ENCODE measurements at places on chromosomes 7 and 10.

- no peak for DNase-seq
- H3K27ac ChIP-seq = no peak overlapping the region
- H3K27me3 ChIP-seq = no peaks in the 10 kb centered on the region
- no peaks in the 10 kb centered on the region for H3K36me3 ChIP-seq
These were observed 106.1 kb upstream of the RSU1 start for GRCh38 chr10:16923309-16923708.

DNA sequence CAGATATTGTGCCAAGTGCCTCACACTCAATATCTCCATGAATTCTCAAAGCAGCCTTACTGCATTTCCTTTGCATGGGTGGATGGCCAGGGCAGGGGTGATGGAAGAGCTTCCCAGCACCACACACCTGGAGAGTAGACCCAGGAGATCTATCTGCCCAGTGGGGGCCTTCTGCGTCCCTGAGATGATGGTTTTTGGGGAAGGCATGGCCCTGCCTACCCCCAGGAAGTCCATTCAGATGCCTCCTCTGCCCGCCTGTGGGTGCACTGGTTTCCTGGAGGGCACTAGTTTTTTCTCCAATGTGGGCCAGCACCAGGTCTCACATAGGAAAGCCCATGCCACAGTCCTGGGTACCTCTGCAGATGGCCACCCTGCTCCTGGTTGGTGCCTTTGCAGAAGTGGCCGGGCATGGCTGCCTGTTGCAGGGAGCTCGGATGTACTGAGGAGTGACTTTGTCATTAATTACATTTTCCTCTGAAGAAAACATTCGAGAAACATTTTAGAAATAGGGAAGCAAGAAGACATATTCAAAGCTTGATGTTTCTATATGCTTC is 28.2 kb upstream of the ZNF488 start:
- DNase-seq = no peak
- H3K27ac ChIP-seq = peak overlapping the region; percentile 15
- no peaks in the 10 kb centered on the region for H3K36me3 ChIP-seq
- no peaks in the 10 kb centered on the region for H3K27me3 ChIP-seq

DNA sequence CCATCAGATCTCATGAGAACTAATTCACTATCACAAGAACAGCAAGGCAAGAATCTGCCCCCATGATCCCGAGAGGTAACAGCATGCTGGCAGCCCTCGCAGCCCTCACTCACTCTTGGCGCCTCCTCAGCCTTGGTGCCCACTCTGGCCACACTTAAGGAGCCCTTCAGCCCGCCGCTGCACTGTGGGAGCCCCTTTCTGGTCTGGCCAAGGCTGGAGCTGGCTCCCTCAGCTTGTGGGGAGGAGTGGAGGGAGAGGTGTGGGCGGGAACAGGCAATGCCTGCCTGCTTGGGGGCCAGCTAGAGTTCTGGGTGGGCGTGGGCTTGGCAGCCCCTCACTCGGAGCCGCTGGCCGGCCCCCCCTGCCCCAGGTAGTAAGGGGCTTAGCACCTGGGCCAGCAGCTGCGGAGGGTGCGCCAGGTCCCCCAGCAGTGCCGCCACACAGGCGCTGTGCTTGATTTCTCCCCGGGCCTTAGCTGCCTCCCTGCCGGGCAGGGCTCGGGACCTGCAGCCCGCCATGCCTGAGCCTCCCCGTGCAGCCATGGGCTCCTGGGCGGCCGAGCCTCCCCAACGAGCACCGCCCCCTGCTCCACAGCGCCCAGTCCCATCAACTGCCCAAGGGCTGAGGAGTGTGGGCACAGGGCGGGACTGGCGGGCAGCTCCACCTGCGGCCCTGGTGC is 24.0 kb upstream of the ZNF438 start:
- H3K4me3 ChIP-seq = no peak overlapping the region
- no peaks in the 10 kb centered on the region for H3K4me1 ChIP-seq
- no peaks in the 10 kb centered on the region for H3K36me3 ChIP-seq
- no peaks in the 10 kb centered on the region for H3K27me3 ChIP-seq

DNA sequence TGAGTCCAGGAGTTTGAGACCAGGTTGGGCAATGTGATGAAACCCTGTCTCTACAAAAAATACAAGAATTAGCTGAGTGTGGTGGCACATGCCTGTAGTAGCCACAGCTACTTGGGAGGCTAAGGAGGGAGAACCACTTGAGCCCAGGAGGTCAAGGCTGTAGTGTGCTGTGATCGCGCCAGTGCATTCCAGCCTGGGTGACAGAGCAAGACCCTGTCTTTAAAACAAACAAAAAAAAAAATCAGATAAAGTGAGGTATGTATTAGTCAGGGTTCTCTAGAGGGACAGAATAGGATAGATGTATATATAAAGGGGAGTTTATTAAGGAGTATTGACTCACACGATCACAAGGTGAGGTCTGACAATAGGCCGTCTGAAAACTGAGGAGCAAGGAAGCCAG is 101.5 kb upstream of the GPR26 start:
- H3K36me3 ChIP-seq = no peaks in the 10 kb centered on the region
- no peak overlapping the region for H3K4me3 ChIP-seq

- H3K4me3 ChIP-seq = no peak overlapping the region
- peaks cover 20% of the 10 kb centered on the region for H3K27me3 ChIP-seq
- no peaks in the 10 kb centered on the region for H3K4me1 ChIP-seq
- H3K27ac ChIP-seq = no peak overlapping the region
- no peaks in the 10 kb centered on the region for H3K36me3 ChIP-seq
- DNase-seq = no peak
These were observed 11.4 kb downstream of the C10orf53 start for GRCh38 chr10:49690698-49691356.

DNA sequence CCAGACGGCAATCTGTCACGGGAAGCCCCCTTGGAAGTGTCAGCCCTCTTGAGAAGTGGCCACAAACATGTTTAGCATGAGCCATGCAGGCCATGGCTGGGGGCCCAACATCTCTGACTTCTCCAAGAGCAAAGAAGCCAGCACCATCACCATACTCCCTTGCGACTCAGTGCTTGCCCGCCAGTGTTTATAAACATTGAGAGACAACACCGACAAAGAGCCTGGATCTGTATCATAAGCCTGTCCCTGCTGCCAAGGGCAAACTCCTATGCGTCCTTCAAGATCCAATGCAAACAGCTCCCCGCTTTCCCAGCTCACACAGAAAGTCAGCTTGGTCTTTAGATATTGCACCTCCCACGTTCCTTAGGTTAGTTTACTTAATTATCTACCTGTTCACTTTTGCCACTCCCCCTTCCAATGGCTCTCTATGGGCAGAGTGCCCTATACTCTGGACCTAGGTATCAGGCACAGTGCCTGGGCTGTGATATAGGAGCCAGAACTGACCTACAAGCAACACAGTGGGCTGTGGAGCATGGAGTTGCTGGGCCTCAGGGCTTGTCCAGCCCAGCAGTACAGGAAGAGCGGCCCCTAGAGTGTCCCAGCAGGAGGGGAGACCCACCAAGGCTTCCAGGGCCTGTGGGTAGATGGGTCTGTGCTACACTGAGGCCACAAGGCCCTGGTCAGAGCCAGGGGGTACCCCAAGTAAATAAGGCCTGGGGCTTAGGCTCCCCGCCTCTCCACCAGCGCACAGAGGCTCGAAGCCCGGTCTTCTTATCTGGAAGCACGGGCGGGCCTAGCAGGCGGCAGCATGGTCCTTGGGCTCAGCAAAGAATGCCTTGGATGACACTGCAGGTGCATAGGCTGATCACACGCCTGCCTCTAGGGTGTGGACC is 37.7 kb downstream of the CAMK2B start:
- H3K4me1 ChIP-seq = no peaks in the 10 kb centered on the region

DNA sequence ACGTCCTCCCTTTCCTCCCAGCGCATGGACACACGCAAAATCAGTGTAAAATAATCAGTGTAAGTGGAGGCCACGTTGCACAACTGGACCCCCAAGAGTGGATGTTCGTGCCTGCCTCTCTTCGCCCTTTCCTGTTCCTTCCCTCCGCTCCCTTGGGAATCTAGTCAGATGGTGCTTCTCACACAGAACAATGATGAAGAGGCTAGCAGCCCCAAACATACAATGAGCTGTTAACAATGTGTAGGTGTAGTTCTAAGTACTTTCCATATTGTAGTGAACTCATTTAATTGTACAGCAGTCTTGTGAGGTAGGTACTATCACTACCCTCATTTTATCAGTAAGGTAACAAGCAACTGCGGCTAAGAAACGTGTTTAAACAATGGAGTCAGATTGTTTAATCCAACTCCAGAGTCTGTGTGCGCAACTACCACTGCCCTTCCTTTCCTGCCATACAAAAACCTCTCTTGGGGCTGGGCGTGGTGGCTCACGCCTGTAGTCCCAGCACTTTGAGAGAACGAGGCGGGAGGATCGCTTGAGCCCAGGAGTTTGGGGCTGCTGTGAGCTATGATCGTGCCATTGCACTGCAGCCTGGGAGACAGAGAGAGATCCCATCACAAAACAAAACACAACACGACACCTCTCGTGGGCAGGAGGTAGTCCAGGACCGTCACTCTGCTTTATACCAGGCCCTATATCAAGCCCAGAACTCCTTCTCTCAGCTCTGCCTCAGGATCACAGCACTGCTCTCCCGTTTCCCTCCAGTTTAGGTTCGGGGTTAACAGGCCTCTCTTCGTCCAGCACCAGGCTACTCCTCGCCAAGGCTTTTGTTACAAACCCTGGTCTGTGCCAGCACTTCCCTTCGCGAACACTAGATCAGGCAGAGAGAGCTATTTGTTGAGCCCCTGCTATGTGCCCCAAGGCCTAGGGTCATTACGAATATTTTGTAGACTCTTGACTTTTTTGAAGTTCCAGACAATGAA is 1.1 kb downstream of the FKBP9 start:
- peak overlapping the region; percentile 95 for H3K4me3 ChIP-seq
- peak overlapping the region; percentile 98 for H3K27ac ChIP-seq
- no peaks in the 10 kb centered on the region for H3K27me3 ChIP-seq
- H3K4me1 ChIP-seq = peaks cover 10% of the 10 kb centered on the region
- peaks cover 3% of the 10 kb centered on the region for H3K36me3 ChIP-seq

- no peaks in the 10 kb centered on the region for H3K27me3 ChIP-seq
- H3K4me1 ChIP-seq = no peaks in the 10 kb centered on the region
- no peaks in the 10 kb centered on the region for H3K36me3 ChIP-seq
- H3K27ac ChIP-seq = no peak overlapping the region
These were observed 202.1 kb upstream of the AKR1E2 start for GRCh38 chr10:4623757-4624420.

DNA sequence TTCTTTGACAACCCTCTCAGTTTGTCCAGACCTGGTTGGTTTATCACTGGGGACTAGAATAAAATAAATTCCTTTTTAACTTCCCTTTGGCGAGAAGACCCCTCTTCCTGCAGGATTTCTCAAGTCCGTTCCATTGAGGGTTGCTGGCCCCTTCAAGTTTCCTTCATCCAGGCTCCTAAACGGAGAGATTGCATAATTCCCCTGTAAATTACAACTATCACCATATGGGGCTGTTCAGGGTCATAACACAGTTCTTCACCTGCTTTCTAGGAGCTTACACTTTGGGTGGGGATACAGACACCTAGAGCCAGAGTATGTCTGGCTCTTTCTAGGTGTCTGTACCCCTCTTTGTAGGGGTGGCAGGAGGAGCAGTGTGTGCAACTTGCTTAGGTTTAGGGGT is 3.3 kb upstream of the COPS6 start:
- no peak for DNase-seq
- H3K4me3 ChIP-seq = no peak overlapping the region
- H3K27me3 ChIP-seq = no peaks in the 10 kb centered on the region
- peaks cover 24% of the 10 kb centered on the region for H3K4me1 ChIP-seq
- no peak overlapping the region for H3K27ac ChIP-seq

DNA sequence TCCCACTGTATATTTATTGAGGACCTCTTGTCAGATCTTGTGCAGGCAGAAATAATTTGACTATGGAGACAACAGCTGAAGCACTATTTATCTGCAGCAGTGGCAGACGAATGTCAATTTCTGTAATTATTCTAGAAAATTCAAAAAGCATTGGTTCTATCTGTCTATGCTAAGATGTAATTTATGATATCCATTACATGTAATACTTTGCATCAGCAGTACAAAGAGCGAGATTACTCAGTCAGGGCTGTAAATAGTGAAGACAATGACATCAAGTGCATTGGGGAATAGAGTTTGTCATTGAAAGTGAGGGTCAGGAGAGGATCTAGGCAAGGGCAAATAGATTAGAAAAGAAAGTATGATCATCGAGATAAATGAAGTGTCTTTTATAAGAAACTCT is 508.2 kb downstream of the ZWINT start:
- no peaks in the 10 kb centered on the region for H3K4me1 ChIP-seq
- DNase-seq = no peak
- no peaks in the 10 kb centered on the region for H3K27me3 ChIP-seq

- H3K4me1 ChIP-seq = peaks cover 13% of the 10 kb centered on the region
- H3K4me3 ChIP-seq = no peak overlapping the region
- H3K27ac ChIP-seq = no peak overlapping the region
- H3K36me3 ChIP-seq = peaks cover 47% of the 10 kb centered on the region
These were observed 6.2 kb downstream of the INSIG1 start for GRCh38 chr7:155303897-155304296.

GRCh38 chr7:33639552-33640197 is 265.7 kb upstream of the BMPER start:
- no peaks in the 10 kb centered on the region for H3K4me1 ChIP-seq
- peaks cover 2% of the 10 kb centered on the region for H3K27me3 ChIP-seq
- H3K36me3 ChIP-seq = no peaks in the 10 kb centered on the region
- no peak overlapping the region for H3K4me3 ChIP-seq

DNA sequence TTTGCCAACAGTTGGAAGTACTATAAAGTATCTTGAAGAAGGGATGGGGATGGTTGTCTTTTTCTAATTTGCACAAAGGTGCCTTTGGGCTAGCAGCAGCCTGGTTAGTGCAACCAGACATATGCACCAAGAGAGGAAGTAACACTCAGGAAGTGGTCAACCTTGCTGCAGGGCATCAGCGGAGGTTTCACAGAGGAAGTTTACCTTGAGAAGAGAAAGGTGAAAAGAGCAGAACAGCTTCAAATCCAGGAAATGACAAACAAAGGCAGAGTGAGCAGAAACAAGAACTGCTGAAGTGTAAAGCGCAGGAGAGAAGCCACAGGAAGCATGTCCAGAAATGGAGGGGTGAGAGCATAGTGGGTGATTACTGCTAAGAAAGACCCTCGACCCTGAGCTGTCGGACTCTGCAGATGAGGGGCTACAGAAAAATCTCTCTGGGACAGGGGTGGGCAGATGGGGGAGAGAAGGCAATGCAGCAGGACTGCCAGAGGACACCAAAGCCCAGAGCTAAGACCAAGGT is 66.9 kb downstream of the STK17A start:
- peak overlapping the region; percentile 62 for H3K27ac ChIP-seq
- no peak for DNase-seq
- no peaks in the 10 kb centered on the region for H3K27me3 ChIP-seq

- peaks cover 2% of the 10 kb centered on the region for H3K4me1 ChIP-seq
- no peaks in the 10 kb centered on the region for H3K36me3 ChIP-seq
- no peak overlapping the region for H3K27ac ChIP-seq
- no peak overlapping the region for H3K4me3 ChIP-seq
These were observed 1.5 kb downstream of the FAM13C start for GRCh38 chr10:59360605-59361405.

- H3K27ac ChIP-seq = no peak overlapping the region
- H3K4me3 ChIP-seq = no peak overlapping the region
- no peak for DNase-seq
- H3K4me1 ChIP-seq = no peaks in the 10 kb centered on the region
- H3K27me3 ChIP-seq = no peaks in the 10 kb centered on the region
These were observed 167.6 kb downstream of the OTUD1 start for GRCh38 chr10:23606456-23606855.

Data from Panc1 (cell line).